T-helper 1 cell (primary cell): ENCODE measurements at places on chromosomes 3 and 15.

DNA sequence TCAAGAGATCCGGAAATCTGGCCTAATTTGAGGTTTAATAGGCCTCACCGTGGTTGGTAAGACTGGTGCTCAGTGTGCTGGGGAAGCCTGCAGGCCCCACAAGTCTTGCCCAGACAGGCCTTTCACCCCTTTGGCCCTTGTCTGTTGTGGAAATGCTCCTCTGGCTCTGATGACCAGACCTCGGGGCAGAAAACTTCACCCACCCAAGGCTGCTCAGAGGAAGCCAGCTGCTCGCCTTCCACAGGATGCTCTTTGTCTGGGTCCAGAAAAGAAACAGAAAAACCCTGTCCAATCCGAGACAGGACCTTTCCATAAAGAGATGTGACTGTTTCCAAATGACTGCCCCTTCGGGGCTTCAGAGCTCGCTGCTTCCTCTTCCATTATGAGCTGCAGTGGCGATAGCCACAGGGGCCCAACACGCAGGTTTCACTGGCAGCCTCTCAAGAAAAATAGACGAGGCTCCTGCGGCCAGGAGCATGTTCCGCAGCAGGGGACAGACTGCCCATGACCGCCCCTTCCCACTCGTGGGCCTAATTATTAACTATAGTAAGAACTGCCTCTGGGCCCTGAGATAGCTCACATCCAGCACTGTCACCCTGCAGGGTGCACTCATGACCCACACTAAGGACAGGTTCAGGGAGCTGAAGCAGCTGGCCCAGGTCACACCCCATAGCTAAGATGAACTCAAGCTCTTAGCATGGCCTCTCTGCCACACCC, 6.8 kb upstream of the SNX22 start:
- no peak for DNase-seq

- DNase-seq, result no peak
These were observed 18.0 kb downstream of the NRG4 start for GRCh38 chr15:75994220-75994619.

- no peak for DNase-seq
These were observed 1.4 kb downstream of the PARP14 start for GRCh38 chr3:122681974-122682409.

DNA sequence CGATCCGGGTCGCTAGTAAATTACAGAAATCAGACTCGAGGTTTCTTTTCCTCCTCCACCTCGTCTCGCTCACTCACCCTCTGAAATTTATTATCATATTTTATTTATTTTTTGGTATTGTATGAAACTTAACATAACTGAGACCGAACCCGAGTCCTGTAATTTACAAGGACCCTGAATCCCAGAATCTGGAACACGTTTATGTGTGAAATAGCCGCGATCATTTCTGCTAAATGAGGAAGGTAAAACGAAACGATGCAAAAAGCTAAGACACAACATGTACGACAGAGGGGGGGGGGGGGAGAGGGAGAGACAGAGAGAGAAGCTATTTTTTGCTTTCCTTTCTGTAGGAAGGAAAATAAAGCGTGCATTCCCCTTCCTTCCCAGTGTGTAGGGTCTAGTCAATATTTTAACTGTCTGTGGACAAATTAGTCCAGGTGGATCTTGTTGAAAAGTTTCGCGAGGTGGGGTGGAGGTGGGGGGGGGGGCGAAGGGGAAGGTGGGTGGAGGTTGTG, 1.6 kb downstream of the BBX start:
- DNase-seq, result no peak

GRCh38 chr3:25863416-25863959, 73.6 kb downstream of the OXSM start:
- DNase-seq, result no peak

DNA sequence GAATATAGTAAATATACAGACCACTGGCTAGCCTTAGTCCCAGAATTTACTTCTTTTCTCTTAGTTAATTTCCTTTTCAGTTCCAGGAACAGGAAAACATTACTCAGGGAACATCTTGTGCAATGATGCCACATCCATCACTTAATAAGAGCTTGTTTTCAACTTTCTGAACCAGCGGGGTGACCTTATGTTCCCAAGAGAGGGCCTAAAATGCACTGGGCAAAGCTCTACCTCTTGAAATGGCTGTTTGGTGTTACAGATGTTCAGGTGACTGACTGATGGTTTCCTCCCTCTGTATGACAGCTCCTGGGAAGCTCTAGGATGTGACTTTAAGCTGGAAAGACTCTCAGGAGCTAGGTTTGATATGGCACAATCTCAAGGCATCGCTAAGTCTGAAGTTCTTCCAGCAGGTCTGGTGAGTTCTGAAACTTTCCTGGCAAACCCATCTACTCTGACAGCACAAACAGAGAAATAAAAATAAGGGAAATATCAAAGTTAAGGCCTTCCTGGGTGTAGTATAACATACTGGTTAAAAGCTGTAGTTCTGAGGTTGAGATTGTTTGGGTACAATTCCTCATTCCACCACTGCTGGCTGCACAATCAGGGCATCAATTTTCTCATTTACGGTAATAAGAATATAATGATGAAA, 98.6 kb downstream of the ZIC1 start:
- DNase-seq, result no peak

- DNase-seq, result no peak
These were observed 30.4 kb downstream of the GOLGA6L2 start for GRCh38 chr15:23416349-23417276.

DNA sequence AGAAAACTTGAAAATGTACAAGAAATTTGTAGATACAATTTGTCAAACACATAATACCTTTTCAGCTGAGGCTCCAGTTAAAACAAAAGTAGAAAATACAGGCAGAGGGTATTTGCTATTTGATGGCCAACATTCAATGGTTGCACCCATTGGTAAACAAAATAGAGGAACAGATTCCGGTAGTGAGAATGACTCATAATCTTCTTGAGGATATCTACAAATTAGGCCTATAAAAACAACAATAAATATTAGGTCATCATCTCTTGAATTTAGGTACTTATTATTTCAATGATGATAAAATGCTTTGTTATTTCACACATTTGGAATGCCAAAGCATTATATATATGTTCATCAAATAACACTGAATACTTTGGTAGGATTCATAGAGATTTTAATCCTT, 53.4 kb downstream of the DENND4A start:
- no peak for DNase-seq

DNA sequence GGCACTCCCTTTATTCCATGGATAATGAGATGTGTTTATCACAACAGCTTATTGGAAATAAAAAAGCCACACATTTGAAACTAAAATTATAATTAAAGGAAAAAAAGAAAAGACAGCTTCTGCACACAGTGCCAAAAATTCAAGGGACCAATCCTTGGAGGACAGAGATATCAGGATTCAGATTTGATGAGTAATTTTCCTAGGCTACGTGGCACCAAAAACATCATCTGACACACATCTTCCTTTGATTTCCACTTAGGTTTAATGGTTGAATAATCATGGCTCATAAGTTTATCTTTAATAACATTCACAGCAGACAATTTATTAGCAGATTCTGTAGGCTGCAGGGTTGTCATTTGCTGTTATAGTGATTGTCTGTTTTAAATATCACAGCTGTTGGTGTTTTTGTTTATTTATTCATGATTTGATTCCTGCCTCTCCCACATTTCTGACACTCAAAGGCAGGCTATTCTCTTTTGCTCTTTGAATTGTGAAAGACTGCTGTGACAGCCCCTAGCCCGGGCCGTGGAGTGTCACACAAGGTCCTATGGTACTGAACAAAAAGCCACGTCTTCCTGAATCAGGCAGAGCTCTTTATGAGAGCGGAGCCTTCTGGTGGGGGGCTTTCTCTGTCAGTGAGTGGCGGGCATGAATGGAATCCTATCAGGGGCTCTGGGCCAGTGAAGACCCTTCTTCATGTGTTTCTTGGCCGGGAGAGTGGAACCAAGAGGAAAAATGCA, 708.5 kb downstream of the SQOR start:
- no peak for DNase-seq

DNA sequence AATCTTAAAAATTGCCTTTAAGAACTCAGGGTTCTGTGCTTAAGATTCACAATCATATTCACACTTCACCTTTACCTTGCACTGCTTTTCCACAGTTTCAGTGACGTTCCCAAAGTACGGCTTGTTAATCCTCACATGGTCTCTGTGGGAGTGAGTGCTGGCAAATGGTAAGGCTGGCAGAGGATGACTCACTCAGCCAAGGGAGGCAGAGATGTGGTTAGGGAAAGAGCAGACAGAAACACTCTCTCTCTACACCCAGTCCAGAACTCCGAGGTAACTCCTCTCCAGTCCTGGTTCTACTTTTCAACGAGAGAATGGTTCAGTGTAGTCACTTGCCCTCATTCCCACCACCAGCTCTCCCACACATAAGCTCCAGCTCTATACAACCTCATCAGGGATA, 33.1 kb downstream of the RASGRP1 start:
- DNase-seq, result no peak

DNA sequence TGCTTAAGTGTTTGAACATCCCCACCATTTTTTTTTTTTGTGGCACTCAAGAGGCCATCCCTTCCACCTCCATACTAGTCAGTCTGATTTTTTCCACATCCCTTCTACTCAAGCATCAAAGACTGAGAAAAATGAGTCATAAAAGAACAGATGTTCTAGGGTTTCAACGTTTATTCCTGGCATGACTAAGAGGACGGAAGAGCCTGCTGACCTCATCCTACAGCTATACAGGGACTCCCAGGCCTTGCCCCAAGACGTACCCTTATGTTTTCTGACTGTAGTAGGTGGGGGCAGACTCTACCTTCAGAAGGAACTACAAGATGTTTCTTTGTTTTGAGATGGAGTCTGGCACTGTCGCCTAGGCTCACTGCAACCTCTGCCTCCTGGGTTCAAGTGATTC, 3.3 kb upstream of the ITPKA start:
- no peak for DNase-seq

DNA sequence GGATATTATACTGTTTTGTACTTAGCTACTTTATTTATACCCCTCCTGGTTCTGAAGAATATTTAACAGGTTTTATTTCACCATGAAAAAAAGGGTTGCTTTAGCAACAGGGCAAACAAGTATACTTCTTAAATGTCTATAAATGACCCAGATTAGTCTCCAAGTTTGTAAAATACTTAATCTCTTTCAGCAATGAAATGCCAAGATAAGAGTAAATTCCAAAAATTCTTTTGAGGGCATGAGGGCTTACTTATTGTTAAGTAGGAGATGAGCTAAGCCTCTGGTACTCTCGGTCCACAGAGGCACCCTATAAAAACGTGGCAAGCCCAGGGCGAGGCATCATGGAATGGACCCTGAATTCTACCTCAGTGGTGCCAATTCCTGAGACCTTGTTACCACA, 264.8 kb upstream of the NSMCE3 start:
- no peak for DNase-seq

DNA sequence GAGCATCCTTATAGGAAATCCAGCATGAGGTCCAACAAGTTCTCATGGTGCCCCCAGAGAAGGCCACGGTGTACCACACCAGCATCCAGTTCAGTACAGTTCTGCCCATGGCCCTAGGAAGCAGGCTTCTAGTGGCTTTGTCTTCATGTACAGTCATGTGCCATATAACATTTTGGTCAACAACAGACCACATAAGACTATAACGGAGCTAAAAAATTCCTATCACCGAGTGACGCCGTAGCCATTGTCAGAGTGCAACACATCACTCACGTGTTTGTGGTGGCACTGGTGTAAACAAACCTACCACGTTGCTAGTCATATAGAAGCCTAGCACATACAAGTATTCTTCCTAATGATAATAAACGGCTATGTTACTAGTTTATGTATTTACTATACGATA, 209.0 kb downstream of the ARRDC4 start:
- DNase-seq, result no peak

DNA sequence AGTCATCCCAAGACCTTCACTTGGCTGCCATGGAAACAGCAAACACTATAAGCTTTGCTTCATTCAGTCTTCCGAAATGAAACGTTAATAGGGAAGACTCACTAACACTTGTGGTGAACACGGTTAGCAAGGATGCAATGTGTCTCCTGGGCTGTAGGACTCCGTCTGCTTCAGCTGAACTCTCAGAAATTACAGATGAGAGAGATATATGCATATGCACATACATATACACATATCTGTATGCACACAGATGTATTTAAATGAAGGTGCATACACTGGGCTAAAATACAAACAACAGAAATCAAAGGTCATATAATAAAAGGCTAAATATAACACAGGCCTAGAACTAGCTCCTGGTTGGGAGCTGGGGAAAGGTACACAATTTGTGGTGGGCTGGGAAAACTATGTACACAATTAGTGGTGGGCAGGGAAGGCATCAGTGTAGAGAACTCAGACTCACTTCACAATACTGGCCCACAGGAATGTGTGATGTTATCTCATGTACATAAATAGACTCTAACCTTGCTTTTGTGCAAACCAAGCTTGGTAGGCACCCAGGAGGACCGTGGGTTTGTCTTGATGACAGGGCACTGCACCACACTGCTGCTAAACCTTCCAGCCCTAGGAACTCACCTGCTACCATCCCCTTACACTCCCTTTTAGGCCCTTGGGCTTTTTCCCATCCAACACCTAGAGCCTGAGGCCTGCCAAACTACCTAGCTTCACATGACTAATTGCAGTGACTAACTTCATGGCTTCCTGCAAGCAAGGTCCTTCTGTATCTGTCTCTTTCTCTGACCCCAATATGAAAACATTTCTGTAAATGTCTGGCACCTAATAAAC, 873.1 kb downstream of the NSUN3 start:
- no peak for DNase-seq

DNA sequence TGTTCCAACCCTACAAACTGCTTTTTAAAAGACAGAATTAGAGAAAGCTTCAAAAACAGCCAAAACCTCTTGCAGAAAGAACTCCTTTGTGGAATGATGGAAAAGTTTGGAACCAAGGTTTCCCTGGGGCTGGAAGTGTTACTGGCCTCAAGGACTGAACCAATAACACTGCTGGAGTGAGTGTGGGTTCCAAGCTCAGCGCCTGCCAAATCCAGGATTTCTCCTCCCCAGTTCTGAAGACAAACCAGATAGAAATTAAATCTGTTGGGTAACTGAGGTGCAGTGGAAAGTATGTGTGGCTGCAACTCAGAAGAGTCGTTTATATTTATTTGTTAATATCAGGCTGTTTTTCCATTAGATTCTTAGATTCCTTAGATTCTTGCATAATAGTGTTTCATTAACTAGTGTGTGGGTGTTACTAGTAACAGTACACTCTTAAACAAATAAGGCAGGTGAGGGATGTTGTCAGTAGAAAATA, 66.5 kb upstream of the FNDC3B start:
- DNase-seq, result no peak

DNA sequence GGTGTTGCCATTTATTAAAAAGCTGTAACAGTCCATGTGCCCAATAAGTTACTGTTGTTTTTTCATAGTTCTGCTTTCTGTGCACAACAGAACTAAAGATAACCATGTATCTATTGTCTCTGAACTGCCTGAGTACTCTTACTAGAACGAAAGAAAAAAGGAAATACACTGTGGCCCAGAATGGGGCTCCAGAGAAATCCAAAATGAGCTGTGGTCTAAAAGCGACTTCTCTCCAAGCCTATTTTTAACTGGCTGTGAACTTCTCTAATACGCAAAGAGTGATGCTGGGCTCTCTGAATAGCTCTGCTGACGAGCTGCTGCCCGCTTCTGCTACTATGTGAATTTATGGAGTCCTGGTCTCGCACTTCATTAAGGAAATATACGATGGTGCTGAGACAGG, 56.2 kb upstream of the LPP start:
- DNase-seq, result no peak
